ENCODE measurements at places on chromosomes 11 and 22.

DNA sequence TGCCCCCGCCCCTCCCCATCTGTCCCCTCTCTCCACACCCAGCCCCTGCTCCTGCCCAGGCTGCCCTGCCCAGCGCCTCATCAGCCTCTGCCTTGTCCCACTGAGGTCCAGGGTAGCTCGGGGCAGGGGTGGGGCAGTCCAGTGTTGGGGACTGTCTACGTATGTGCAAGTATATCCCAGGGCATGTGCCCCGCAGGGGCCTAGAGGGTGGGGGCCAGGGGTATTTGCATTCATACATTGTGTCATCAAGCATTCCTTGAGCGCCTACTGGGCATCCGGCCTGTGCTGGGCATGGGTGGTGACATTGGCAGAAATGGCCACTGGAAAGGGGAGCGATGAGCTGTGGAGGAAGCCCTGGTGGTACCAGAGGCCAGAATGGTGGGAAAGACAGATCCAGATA lies 17.6 kb upstream of the TAB1 start:
- no peak for DNase-seq

DNA sequence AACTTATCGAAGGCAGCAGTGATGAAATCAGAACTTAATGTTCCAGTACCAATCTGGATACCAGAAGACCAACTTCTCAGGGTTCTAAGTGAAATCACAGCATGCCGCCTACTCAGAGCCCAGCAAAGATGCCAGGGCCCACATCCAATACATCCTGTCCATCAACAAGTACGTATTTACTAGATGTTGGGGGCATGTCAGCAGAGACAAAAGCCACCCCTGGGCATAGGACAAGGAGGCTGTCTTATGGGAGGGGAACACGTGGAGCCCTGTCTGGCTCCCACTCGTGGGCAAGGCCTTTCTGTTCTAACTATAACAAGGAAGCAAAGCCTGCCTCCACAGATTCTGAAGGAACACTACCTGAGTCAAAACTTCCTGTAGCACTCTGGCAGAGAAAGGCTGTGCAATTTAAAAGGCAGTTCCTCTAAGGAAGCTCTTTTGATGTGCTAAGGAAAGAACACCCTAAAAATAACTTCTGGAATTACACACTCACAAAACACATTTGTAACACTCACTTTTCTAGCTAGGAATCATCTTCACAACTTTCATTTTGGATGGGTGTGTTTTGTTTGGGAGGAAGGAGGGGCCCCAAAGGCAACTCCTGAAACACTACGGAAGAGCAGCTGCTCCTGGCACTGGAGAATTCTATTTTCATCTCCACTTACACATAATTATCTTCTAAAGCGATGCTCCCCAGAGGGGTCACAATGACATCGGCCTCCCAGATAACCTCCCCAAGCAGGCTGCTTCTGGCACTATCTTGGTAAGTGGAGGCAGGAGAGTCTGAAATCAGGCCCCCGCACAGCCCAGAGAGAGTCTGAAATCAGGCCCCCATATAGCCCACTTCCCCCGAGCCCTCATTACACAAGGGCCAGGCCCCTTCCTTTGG lies 14.2 kb downstream of the SMCO4 start:
- DNase-seq = no peak

GRCh38 chr11:130527636-130528297 lies 79.3 kb downstream of the ADAMTS15 start:
- DNase-seq = no peak

- no peak for DNase-seq
These were observed 1170.8 kb downstream of the TBC1D22A start for GRCh38 chr22:47933226-47933625.

DNA sequence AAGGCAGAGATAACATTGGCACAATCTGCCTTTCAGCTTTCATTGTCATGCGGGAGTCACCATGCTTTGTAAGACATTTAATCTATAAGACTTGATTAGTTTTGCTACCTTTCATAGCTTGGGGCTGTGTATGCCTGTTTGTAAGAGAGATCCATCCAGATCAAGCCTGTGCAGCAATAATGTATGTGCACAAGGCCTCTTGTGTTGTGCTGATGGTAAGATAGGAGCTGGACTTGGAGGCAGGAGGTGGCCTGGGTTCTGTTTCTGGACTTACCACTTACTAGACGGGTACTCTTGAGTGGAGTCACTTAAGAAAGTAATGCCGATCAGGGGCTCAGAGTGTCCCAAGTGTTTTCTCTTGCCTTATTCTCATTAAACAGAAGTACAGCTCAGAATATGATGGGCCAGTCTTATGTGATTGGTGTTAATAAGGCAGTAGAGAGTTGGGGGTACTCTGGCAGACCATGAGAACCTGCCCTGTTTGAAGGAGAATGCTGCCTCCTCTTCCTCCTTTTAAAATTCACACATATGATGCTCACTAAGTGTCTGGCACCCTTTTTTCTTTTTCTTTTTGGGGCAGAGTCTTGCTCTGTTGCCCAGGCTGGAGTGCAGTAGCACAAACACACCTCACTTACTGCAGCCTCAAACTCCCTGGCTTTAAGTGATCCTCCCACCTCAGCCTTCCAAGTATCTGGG lies 30.9 kb downstream of the PTPRJ start:
- DNase-seq = no peak

GRCh38 chr11:32566517-32566916 lies 17.1 kb upstream of the EIF3M start:
- no peak for DNase-seq

DNA sequence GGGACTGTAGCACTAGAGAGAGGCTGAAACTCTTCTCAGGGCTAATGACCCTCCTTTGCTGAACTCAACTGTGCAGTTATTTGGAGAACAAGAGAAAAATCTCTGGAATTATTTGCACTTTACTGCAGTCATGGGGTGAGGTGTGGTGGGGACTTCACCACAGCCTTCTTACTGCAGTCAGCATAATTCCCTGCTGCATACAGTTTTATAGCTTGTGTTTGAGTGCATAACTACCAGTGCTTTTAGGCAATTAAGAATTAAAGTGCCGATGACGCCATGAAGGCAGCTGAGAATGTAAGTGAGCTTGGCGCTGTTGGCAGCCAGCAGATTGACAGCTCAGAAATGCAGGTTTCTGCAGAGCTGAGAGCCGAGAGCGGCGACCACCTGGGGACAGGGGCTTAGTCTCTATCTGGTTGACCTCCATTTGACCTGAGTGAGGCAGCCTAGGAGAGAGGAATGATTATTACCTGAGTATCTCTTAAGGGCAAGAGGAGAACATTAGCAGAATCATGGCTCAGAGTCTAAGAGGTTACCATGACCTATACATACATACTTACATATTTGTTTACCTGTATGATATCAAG lies 830.0 kb downstream of the NTM start:
- DNase-seq = no peak

GRCh38 chr22:39155421-39155820 lies 2.9 kb upstream of the CBX7 start:
- DNase-seq = no peak

- no peak for DNase-seq
These were observed 116.6 kb downstream of the GALNT18 start for GRCh38 chr11:11505190-11505589.

DNA sequence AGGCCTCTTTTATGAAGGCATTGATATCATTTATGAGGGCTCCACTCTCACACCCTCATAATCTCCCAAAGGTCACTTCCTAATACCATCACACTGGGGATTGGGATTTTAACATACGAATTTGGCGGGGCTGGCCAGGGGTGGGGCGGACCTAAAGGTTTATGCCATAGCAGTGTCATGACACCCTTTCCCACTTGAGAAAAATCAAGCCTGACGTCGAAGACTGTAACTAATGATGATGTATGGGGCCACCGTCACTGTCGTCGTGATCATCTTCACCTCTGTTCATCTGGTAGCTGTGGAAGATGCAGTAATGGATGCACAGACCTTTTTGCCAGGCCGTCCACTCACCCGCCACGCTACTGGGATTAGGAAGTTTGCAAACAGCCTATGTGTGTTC lies 912.1 kb downstream of the TBC1D22A start:
- no peak for DNase-seq

GRCh38 chr22:33597274-33597985 lies 322.8 kb downstream of the LARGE1 start:
- DNase-seq = no peak

GRCh38 chr11:17257196-17257595 lies 19.3 kb upstream of the NUCB2 start:
- DNase-seq = no peak

- no peak for DNase-seq
These were observed 479.9 kb downstream of the INSC start for GRCh38 chr11:15594607-15595006.

DNA sequence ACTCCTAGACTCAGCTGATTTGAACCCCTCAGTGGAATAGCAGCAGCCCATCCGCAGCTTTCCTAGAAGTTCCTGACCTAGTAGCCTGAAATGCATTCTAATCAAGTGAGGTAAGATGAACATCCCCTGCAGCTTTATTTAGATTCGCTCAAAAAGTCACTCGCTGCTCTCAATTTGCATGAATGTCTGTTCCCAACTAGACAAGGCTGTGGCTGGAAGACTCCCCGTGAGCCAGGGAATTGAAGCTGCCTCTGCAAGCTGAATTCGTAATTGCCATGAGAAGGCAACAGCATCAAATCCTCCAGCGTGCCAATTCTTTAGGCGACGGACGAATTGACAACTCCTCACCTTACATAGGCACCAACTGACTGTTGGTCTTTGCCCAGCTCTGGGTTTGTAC lies 17.1 kb upstream of the SCN3B start:
- no peak for DNase-seq

Data from CD4-positive, alpha-beta T cell treated with Interleukin-4 for 1 hour (primary cell).